Activated CD4-positive, alpha-beta T cell treated with anti-CD3 and anti-CD28 coated beads, Interleukin-2, amount 10 ng/mL, durations not matched to agents 7 days and 5 days (primary cell): ENCODE measurements at places on chromosomes 13 and 19. TPM values are rescaled to one million over a fixed set of nuclear protein-coding genes. Genes with fewer than 3 reads are reported as not detected.

DNA sequence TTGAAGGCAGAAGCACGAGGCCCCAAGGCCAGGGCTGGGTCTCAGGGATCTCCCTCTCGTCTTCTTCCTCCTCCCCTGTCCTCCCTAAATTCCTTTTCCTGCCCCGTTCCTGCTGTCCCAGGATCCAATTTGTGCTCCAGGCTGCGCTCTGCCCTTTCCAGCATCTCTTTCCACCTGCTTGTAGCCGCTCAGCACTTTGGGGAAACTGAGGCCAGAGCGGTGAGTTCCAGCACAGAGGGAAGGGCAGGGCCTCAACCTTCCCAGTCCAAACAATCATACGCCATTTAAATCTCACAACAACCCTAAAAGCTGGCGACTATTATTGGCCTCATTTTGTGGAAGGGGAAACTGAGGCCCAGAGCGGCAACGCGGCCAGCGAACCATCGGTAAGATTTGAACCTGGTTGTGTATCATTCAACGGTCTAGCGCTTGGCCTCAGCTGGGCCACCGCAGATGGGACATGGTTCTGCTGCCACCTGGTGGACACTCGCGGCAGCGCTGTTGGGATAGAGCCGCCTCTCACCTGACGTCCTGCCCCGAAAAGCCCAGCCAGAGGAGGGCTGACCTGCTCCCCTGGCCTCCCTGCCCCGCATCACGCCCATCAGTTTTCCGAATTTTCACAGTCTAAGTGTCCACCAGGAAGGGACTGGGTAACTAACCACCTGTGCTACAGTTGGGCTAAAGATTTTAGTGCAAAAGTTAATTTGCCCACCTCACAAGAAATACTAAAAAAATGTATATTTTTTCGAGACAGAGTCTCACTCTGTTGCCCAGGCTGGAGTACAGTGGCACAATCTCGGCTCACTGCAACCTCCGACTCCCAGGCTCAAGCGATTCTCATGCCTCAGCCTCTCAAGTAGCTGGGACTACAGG, 4.2 kb upstream of the RPL18A start:
- peak; percentile 90 for DNase-seq
- no peaks in the 10 kb centered on the region for H3K27me3 ChIP-seq
- H3K36me3 ChIP-seq = peaks cover 15% of the 10 kb centered on the region
- H3K27ac ChIP-seq = peak overlapping the region; percentile 74
- H3K4me1 ChIP-seq = peaks cover 23% of the 10 kb centered on the region

DNA sequence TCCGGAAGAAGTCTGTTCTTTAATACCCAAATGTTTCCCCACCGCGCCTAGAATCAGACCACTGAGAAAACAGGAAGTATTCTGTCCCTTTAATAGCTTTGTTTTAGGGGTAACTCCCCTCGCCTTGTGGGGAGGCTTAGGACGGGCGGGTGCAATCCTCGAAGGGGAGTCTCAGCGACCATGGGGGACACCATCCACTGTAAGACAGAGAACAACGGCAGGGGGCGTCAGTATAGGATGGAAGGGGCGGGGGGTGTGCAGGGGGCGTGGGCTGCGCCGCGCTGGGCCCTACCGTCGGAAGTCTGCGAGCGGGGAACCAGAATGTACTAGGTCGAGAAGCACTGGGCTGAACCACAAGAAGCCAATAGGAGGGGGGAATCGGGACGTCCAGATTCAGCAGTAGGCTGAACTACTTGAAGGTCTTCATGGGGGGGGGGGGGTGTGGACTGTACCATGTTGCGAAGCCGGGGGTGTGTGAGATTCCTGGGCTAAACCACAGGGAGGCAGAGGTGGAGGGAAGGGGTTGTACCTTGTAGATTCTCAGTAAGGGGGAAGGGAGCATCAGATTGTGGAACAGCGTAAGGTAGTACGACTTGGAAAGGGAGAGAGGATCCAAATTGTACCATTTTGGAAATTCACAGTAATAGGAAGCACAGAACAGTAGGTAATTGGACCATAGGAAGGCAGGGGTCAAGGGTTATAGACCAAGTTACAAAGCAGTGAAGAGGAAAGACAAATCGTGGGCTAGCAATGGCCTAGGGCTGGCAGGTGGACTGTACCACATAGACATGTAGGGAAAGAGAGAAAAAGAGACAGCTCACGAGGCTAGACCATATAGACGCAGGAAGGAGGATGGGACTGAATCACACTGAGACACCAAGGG, 1.0 kb upstream of the DBP start:
- peak overlapping the region; percentile 94 for H3K4me3 ChIP-seq
- H3K27me3 ChIP-seq = no peaks in the 10 kb centered on the region
- peaks cover 8% of the 10 kb centered on the region for H3K36me3 ChIP-seq
- DNase-seq = peak; percentile 91

Gene PEAK3
- total RNA-seq = 0.25 TPM

DNA sequence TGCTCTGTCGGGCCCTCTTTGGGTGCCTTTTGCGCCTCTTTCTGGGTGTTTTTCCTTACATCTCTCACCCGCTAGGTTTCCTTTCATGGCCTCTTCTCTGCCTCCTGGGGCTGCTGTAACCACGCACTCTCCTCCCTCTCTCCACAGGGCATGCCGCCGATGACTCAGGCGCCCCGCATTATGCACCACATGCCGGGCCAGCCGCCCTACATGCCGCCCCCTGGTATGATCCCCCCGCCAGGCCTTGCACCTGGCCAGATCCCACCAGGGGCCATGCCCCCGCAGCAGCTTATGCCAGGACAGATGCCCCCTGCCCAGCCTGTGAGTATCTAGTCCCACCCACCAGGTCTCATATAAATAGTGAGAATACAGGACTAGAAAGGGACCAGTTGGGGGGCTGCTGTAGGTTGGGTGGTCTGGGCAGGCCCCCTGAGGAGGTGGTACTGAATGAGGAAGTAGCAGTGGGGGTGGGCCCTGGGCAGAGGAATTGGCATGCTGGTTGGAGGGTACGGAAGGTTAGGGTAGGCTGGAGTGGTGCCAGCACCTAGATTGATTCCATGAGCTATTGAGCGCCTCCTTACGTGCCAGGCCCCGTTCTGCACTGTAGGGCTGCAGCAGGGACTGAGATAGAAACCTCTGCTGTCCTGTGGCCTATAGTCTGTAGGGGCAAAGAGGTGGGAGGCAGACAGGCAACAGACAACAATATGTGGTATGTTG, 11.9 kb downstream of the SNRPA start:
- no peak overlapping the region for H3K4me3 ChIP-seq
- no peak for DNase-seq
- H3K4me1 ChIP-seq = peaks cover 46% of the 10 kb centered on the region
- H3K36me3 ChIP-seq = peaks cover 71% of the 10 kb centered on the region

GRCh38 chr13:44146138-44146537, 227.5 kb upstream of the SERP2 start:
- H3K4me1 ChIP-seq = peaks cover 10% of the 10 kb centered on the region
- H3K4me3 ChIP-seq = no peak overlapping the region
- H3K27ac ChIP-seq = no peak overlapping the region
- peaks cover 2% of the 10 kb centered on the region for H3K36me3 ChIP-seq
- H3K27me3 ChIP-seq = peaks cover 11% of the 10 kb centered on the region

Gene LHFPL6
- total RNA-seq = 0.25 TPM

Gene ADGRE2
- 0.73 TPM for total RNA-seq

DNA sequence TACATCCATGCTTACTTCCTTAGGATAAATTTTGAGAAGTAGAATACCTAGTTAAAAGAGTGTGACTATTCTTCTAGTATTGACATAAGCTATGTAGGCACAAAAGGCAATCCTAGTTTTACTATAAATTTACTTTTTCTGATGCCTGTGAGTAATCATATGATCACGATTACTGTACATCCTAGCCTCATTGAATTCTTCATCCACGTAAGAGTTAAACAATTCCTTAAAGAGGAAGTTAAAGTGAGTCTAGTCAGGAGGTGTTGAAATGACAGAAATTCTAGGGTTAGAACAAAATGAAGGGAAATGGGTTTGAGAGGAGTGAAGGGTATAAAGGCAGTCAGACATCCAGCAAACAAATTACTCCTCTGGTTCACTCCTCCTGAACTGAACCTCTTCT, at the start of gene ACOD1:
TSS of gene ACOD1 (plus strand) at position 363 of the 400 bp plus-strand sequence. CDS start 48 bp downstream, outside the sequence.
- no peaks in the 10 kb centered on the region for H3K36me3 ChIP-seq
- H3K4me1 ChIP-seq = no peaks in the 10 kb centered on the region
- DNase-seq = no peak
- H3K27me3 ChIP-seq = peaks cover 7% of the 10 kb centered on the region
- no peak within 1 kb of the TSS for H3K4me3 ChIP-seq

GRCh38 chr19:41566001-41566400, 10.0 kb upstream of the CEACAM21 start:
- no peaks in the 10 kb centered on the region for H3K27me3 ChIP-seq
- no peak for DNase-seq
- peaks cover 49% of the 10 kb centered on the region for H3K36me3 ChIP-seq
- H3K4me3 ChIP-seq = no peak overlapping the region

Gene INSR
- 2.5 TPM for total RNA-seq

DNA sequence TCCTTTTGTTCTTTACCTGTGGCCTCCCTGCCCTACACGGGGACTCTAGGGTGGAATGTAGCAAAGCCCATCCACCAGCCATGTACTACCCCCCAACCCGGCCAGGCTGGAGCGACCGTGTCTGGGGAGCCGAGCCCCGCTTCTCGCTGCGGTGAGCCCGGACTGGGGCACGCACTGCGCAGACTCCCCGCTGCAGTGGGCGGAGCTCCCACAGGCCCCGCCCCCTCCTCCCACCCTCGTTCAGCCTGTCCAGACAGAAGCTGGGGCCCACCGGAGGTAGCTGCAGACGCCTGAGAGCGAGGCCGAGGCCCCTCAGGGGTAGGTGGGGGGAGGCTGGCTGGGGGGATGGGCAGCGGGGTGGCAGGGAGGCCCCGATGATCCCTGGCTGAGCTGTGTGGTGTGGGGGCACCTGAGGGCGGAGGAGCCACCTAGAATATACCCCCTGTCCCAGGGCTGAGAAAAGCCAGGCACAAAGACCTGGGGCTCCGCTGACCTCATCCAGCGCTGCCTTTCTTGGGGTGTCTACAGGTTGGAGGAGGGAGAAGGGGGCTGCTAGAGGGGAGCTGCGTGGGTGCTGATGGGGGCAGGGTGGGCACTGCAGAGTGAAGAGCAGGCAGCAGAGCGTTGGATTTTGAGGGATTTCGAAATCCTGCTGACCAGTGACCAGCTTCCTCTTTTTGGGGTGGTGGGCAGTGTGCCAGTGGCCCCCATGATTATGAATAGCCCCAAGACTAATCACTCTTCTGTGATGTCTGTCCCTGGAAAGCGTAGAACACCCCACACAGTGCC, 17.3 kb downstream of the PLD3 start:
- peak; percentile 33 for DNase-seq
- peak overlapping the region; percentile 34 for H3K4me3 ChIP-seq
- H3K27ac ChIP-seq = no peak overlapping the region
- peaks cover 3% of the 10 kb centered on the region for H3K36me3 ChIP-seq
- no peaks in the 10 kb centered on the region for H3K27me3 ChIP-seq

DNA sequence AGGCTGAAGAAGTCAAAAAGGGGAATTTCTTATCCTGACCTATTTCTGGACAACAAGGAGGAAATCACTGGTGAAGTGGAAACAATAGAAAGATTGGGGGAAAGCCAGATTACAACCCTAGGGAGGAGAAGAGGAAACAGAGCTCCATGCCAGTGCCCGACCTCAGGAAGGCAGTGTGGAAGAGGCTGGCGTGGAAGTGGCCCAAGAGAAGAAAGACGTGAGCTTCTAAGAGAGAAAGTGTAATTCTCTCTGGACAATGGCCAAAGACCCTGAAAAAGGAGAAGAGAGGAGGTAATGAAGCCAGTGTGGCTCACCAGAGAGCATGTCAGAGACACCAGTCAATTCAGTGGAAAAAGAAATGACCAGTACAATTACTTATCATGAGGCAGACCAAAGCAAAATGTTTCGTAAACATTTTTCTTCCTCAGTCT, 52.6 kb upstream of the URAD start:
- no peak overlapping the region for H3K27ac ChIP-seq
- H3K27me3 ChIP-seq = peaks cover 8% of the 10 kb centered on the region
- DNase-seq = no peak

GRCh38 chr13:24648271-24648670, 31.9 kb upstream of the ATP12A start:
- no peak overlapping the region for H3K4me3 ChIP-seq
- H3K27me3 ChIP-seq = peaks cover 2% of the 10 kb centered on the region
- no peak overlapping the region for H3K27ac ChIP-seq
- peaks cover 6% of the 10 kb centered on the region for H3K4me1 ChIP-seq
- DNase-seq = no peak

- H3K4me3 ChIP-seq = no peak overlapping the region
- H3K27me3 ChIP-seq = no peaks in the 10 kb centered on the region
- peaks cover 83% of the 10 kb centered on the region for H3K4me1 ChIP-seq
- peaks cover 32% of the 10 kb centered on the region for H3K36me3 ChIP-seq
- peak; percentile 33 for DNase-seq
Measured at GRCh38 chr13:40969169-40969901, 49.8 kb downstream of the ELF1 start.

DNA sequence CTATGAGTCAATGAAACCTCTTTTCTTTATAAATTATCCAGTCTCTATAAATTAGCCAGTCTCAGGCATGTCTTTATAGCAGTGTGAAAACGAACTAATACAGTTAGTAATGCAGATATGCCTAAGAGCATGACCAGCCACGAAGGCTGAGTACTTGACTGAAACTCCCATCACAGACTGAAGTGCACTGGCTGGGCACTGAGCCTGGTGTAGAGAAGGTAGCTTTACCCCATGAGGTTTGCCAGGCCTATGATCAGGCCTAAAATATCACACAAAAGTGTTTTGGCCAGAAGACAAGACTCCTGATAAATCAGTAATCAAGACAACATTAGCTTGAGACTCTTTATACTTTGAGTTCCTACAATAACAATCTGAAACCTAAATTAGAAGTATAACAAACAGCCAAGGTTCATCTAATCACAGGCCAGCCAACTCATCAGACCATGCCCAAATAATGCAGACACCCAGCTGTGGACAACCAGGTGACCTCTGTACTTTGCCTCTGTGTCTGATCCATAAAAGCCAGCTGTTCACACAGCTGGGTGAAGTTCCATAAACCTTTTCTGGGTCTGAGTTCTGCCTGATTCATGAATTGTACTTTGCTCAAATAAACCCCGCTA, 771.8 kb upstream of the SLITRK1 start:
- DNase-seq = no peak
- no peaks in the 10 kb centered on the region for H3K36me3 ChIP-seq
- H3K27me3 ChIP-seq = no peaks in the 10 kb centered on the region
- H3K27ac ChIP-seq = no peak overlapping the region
